ENCODE measurements at places on chromosomes 6 and 20.

- DNase-seq, result no peak
Observed at GRCh38 chr6:157272372-157272771, 50.9 kb downstream of the TMEM242 start.

DNA sequence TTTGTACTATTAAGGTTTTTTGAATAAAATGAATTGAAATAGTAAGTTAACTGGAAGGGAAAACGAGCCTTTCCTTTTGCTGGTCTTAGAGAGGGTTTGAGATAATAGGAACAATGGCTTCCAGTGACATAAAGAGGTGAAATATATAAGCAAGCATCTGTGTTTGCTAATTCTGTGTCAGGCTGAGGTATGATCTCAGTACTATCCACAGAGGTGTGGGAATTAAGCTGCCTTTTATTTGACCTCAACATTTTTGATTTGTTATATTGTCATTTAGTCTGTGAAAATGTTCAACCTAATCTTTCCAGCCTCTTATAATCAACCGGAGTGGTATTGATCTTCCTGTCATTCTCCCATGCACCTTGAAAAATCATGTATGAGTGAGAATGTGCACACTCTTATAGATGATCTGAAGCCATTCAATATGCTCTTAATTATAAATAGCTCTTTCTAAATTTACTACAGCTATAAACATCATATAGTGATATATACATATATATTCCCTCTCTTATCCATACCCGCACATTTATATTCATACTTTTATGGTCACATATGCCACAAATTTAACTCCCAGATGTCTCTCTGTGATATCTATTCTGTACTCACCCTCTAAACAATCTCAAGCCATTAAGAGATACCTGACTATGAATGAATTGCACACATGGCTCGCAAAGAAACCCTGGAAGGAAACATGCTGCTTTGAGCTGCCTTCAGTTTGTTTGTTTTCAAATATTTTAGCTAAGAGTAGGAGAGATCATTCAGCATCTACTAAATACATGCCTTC lies 754.7 kb upstream of the NRSN1 start:
- no peak for DNase-seq

DNA sequence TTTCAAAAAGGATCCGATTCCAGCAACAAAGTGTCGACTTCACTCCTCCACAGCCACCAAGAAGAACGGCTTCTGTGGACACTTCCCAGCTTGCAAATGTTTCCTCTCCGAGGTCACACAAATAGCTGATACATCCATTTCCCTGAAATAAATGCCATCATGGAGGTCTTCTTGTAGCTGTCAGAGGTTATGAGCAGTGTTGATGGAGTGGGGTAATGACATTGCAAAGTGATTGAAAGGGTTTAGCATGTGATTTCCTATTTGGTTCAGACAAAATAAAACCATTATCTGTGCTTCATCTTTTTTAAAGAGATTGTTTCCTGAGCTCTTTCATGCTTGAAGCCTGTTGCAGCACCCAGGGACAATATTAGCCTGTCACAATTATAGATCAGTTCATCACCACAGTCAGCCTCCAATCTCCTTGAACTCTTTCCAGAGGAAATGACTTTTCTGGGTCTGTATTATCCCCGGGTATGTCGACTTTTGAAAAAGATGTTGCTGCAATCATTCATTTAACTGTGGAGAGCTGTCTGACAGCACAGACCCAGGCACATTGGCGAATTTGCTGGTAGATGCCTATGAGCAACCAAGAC lies 16.9 kb upstream of the KIF16B start:
- DNase-seq, result no peak

GRCh38 chr20:34365765-34366213 lies 2.7 kb downstream of the ITCH start:
- DNase-seq, result no peak

DNA sequence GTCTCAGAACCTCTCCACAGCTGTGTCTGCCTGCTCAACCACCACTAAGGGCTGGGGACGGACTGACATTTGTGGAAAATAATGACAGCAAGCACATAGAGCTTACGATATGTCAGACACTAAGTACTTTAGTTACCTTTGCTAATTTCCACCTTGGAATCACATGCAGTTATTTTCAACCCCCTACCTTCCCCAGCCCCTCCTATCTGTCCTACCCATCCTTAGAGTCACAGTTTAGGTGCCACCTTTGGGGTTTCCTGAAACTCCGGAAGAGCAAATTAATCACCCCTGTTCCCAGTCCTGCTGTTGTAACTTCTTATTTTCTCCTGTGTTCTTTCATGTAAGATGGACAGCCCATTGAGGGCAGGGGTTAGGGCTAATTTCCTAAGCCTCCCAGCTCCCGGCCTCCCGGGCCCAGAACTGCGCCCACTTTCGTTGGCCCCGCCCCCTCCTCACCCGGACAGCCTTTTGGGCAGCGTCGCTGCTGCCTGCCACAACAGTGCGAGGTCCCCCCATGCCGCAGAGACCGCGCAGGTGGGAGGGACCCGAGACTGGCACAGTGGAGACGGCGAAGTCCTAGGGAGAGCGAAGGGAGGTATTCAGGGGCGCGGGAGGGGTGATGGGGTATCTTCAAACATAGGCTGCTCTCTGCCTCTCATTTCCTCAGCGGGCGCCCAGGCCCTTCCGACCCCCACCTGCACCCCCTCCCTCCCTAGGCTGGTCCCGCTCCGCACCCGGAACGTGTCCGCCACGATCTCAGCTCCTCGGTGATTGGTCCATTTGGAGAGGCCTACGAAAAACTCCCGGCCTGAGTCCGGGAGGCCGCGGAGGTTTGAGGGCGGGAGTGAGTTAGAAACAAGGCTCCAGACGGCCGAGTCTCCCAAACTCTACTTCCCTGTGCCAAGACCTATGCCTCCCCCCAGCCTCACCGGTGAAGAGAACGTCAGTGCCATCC lies 1.1 kb downstream of the DDAH2 start:
- DNase-seq, result no peak

DNA sequence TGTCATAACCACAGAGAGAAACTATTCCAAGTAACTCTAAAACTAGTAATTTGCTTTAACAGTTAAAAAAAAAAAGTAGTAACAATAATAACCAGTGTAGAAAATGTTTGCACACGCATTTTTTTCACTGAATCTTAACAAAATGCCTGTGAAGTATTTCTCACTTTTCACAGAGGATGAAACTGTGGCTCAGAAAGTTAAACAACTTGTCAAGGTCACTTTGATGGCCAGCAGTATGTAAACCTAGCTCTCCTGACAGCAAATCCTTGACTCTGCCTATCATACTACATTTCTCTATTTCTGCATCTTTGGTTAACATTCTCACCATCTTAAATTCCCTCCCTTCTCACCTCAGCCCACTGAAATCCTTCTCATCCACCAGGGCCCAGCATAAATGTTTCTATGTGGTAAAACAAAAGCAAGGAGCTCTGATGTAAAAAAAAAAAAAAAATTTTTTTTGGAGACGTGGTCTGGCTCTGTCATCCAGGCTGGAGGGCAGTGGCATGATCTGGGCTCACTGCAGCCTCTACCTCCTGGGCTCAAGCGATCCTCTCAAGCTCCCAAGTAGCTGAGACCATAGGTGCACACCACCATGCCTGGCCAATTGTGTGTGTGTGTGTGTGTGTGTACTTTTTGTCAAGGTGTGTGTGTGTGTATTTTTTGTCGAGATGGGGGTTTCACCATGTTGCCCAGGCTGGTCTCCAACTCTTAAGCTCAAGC lies 26.1 kb upstream of the ZC3H12D start:
- DNase-seq, result no peak

DNA sequence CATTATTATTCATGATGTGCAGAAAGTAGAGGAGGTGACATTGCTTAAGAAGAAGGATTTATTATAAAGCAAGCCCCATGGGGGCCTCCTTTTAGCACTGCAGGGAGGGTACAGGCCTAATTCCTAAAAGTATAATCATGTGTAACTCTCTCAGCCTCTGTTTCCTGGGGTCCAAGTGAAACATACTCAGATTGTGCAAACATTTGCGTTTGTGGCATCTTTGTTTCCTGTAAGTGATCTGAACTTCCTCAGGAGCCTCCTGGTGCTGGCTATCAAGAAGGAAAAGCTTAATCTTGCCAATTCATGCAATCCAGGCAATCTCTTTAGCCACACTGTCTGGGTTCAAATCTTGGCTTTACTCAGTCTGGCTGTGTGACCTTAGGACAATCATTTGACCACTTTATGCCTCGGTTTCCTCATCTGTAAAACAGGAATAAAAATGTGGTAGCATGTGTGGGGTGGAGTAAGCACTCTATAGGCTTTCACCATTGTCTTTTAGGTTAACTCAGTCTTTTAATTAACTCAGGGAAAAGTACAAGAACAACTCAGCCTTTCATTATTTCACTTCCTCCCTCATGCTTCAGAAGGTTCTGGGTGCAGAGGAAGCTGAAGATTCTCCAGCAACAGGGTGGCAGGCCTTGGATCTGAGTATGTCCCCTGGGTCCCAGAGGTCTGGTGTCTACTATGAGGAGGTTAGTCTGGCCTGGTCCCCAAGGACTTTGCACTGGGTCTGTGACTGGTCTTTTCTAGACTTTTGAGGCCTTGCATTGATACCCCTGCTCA lies 831 bp upstream of the SIRPB2 start:
- DNase-seq, result no peak

GRCh38 chr20:20366876-20367574 lies 879 bp upstream of the INSM1 start:
- DNase-seq, result no peak

GRCh38 chr6:151109361-151109760 lies 130.4 kb upstream of the AKAP12 start:
- no peak for DNase-seq

GRCh38 chr6:16367571-16367970 lies 129.2 kb downstream of the GMPR start:
- DNase-seq, result no peak

DNA sequence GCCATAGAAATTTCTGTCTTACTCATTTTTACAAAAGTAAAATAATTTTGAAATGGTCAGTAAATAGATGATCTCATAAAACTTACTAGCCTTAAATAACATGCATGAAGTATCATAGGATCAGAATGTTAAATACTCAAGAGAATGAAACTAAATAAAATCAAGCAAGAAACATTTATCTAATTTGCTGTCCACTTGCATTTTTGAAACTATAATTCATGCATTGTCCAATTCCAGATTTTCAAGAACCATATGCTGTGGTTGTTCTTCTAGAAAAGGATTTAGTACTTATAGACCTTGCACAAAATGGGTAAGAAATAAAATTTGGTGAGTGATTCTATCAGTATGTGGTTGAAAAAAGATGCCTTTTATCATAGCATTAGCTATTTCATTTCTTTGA lies 107.0 kb downstream of the STXBP5 start:
- no peak for DNase-seq

- no peak for DNase-seq
Observed at GRCh38 chr6:87408721-87409155, 966 bp downstream of the CFAP206 start.

DNA sequence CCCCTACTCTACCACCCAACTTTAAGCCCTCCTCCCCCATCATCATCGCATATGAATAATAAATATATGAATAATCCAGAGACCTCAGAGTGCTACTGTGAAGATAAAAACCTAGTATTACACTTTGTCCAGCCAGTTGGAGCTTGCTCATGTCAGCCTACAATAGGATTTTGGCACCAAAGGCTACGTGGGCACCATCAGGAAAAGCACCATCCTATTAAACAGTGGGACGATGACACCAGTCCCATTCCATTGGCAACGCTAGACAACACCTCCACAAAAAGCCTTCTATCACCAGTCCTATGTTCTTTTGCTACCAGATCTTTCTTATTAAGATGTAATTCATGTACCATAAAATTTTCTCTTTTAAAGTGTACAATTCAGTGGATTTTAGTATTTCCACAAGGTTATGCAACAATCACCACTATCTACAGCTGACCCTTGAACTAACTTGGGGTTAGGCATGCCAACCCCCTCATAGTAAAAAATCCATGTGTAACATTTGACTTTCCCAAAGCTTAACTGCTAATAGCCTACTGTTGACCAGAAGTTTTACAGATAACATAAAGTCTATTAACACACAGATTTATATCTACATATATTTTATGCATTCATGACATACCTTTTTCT lies 41.1 kb downstream of the CNKSR3 start:
- DNase-seq, result no peak

GRCh38 chr6:209432-210103 lies 82.7 kb upstream of the DUSP22 start:
- no peak for DNase-seq

GRCh38 chr20:49750611-49751396 lies 37.1 kb upstream of the B4GALT5 start:
- DNase-seq, result no peak

- DNase-seq, result no peak
Observed at GRCh38 chr6:141426400-141426980, 706.2 kb upstream of the GJE1 start.

GRCh38 chr20:57912227-57912582 lies 202.4 kb upstream of the PMEPA1 start:
- DNase-seq, result no peak

DNA sequence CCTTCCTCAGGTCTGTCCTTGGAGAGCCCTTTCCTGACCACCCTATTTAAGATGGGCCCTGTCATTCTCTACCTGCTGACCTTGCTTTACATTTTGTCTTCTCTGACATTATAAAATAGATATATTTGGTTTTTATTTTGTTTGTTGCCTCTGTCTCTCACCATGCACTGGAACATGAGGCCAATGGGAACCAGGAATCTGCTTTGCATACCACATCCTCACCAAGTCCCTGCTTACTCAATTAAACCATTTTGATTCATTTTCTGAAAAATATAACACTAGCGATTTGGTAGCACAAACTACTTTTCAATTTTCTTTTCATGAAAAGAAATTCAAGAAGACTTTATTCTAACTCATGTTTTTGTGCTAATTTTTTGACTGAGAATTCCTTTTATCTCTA lies 32.8 kb upstream of the POPDC3 start:
- no peak for DNase-seq

DNA sequence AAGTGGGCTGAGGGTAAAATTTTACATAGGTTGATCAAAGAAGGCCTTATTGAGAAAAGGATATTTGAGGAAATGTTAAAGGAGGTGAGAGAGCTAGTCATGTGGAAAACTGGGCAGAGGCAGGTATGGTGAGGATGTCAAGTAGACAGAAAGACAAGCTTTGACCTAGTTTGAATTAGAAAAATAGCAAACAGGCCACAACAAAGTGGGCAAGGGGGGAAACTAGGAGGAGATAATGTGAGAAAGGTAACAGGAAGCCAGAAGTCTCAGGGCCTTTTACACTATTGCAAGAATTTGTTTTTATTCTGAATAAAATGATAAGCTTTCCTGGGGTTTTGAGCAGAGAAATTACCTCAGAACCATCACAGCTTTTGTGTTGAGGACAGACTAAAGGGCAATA lies 115.7 kb downstream of the RWDD2A start:
- DNase-seq, result no peak

DNA sequence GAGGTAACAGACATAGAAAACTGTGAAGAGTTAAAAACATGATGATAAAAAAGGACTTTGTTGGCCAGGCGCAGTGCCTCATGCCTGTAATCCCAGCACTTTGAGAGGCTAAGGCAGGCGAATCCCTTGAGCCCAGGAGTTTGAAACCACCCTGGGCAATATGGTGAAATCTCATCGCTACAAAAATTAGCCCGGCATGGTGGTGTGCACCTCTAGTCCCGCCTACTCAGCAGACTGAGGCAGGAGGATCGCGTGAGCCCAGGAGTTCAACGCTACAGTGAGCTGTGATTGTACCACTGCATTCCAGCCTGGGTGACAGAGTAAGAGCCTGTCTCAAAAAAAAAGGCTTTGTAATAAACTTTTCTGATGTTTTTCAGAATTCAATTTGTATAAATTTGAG lies 60.1 kb downstream of the GFOD1 start:
- no peak for DNase-seq

GRCh38 chr6:133503336-133503729 lies 262.2 kb downstream of the EYA4 start:
- no peak for DNase-seq

GRCh38 chr6:48222241-48222640 lies 111.2 kb upstream of the PTCHD4 start:
- DNase-seq, result no peak

GRCh38 chr6:90870561-90870960 lies 283.7 kb upstream of the MAP3K7 start:
- no peak for DNase-seq
